Caco-2 (cell line): ENCODE measurements at places on chromosomes 6 and 20. TPM values are rescaled to one million over a fixed set of nuclear protein-coding genes. Genes with fewer than 3 reads are reported as not detected.

DNA sequence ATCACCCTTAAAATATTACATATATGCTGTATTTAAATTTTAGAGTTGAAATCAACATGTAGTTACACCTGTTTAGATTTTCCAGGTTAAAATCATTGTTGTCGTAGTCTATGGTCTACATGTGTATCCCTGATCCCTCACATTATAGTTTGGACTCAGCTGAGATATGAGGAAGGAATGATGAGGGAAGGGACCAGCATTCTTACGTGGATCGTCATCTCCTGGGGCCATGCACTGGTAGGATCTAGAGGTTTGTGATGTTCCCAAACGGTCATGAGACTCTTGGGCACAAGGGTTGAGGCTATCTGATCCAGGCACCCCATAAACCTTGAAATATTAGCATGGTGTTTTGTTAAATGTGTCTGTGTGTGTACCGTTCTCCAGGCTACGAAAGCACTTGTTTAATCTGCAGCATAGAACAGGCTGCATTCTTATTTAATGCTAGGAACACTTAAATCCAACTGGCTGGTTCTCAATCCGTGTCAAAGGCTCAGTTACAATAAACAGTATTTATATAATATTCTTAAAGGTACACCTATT, 55.4 kb downstream of the IPCEF1 start:
- DNase-seq, result no peak

GRCh38 chr20:59435518-59435917, 135.1 kb downstream of the EDN3 start:
- no peak for DNase-seq

DNA sequence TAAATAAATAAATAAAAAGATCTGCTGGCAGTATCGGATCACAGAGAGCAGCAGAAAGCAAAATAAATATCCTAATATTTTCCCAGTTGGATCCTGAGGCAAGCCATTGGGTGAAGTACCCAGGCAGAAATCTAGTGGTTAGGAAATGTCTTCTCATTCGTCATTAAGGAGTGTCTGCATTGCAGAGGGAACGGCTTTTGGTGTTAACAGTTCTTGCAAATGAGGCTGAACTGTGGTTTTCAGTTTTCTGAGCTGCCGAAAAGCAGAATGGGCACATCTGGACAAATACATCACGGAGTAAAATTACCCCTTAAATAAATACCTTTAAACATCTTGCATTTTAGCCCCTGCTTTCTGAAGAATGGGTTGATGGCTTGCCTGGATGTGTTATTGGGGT, 82.3 kb upstream of the MPC1 start:
- DNase-seq, result no peak

DNA sequence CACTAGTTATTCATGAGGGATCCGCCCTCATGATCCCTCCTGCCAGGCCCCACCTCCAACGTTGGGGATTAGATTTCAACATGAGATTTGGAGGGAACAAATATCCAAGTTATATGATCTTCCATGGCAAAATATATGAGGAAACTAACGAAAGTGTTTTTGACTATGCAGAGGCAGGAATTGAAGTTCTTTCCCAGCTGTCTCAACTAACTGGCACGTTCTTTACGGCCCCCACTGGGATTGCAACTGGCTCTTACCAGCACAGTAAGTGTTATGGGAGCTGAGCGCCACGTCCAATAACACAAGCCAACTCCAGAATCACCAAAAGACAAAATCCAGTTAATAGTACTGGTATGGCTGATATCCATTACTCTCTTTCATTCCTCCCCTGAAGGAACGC, 66.6 kb downstream of the ECT2L start:
- no peak for DNase-seq

DNA sequence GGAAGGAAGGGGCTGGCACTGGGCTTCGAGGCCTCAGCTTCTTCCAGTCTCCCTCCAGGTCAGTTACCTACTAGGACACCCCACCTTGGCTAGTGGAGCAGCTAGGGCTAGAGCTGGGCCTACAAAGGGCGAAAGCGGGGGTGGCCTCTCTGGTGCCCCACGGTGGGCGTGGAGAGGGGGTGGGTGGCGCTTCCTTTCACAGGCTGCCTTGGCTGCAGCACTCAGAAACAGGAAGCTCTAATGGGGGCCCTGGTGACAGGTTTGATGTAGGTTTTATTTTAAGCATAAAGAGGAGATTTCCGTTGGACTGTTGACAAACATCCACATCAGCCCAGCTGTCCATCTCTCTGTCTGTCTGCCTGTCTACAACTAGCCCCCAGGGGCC, 13.4 kb downstream of the FAM110A start:
- no peak for DNase-seq

DNA sequence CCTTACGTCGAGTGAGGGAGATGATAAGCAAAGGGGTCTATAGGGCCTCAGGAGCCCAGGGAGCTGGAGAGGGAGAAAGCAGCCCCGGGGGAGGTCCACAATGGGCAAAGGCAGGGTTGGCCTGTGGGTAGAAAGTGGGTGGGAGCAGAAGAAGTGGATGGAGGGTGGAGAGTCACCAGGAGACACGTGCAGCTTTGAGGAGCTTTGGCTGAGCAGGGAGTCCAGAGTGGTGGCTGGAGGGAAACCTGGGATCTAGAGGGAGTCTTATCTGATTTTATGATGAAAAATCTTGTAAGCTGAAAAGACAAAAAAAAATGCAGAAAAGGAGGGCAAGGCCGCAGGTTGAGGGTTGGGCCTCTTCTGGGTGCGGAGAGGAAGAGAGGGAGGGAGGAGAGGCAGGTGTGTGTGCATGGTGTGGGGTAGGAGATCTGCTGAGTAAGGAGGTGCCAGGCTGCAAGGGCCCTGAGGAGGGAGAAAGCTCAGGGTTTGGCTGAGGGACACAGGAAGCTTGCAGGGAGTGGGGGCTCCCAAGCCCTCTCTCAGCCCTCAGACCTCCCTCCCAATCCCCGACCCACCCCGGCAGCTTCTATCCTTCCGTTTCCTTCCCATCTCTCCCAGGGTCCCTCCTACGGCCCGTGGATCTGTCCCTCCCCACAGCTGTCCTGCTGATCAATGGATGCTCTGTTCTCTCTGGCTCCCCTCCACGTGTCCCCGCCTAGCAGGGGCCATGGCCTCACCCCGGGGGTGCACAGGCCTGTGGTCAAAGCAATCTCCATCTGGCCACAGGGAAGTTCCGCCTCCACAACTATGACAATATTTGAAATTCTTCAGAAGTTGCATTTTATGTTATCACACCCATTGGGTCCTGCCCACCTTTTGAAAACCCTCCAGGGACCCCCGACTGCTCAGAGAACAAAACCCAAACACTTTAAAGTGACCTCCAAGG, 17.1 kb upstream of the BPI start:
- peak; percentile 38 for DNase-seq

DNA sequence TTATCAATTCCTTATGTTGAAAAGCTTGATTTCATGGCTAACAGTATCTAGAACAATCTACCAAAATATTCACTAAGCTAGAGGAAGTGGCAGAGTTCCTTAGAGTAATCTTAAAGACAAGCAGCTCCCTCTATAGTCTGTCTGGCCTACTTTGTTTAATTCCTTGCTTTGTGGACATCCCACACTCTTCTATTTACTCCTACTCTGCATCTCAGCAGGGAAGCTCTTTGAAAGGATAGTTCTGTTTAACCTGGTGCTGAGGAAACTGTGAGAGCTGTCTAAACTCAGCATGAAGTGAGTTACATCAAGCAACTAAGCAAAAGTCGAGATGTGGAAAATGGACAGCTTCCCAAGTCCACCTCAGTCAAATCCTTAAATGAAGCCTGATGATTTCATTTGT, 4.3 kb downstream of the REV3L start:
- no peak for DNase-seq

DNA sequence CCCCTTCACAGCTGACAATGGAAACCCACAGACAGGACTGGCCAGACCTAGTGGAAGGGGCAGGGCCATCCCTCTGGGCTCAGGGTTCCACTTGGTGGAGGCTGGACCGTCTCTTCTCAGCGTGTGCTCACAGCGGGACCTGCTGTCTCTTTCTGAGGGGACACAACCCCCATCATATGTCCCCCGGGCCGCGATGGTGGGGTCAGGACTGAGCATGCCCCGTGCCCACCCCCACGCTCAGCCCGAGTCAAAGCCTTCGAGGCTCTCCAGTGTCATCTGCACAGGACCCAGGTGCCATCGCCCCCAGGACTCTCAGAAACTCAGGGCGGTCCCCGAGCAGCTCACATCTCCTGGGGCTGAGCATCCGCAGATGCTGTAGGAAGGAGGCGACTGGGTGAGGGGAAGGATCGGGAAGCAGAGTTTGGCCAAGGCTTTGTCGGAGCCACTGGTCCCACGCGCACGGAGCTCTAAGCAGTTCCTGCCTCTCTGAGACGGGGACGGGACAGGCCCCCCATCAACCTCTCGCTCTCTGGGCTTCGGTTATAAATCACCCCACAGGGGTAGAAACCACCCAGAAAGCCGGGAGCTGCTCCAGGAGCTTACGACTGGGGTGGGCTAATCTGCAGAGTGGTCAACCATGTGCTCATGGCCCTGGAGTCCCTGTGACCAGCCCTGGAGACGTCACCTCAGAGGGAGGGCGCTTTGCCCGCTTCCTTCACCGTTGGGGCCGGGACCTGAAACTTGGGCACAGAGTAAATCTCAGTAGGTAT, 183.4 kb upstream of the SULF2 start:
- no peak for DNase-seq

DNA sequence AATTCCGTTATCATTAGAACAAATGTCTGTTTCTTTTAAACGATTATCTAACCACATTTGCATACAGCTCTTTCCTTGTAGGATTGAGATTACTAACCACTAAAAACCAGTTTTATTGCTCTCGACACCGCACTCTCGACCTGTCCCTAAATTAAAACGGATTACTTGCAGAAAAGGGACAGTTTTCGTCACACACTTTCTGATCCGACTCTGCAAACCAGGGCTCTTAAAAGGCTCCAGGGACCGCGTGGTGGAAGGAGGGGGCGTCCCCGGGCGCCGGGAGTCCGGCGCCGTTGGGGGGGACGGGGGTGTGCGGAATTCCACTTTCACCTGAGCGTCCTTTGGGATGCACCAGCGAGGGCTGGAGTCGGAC, 731 bp downstream of the MAK start:
- DNase-seq, result peak; percentile 24

DNA sequence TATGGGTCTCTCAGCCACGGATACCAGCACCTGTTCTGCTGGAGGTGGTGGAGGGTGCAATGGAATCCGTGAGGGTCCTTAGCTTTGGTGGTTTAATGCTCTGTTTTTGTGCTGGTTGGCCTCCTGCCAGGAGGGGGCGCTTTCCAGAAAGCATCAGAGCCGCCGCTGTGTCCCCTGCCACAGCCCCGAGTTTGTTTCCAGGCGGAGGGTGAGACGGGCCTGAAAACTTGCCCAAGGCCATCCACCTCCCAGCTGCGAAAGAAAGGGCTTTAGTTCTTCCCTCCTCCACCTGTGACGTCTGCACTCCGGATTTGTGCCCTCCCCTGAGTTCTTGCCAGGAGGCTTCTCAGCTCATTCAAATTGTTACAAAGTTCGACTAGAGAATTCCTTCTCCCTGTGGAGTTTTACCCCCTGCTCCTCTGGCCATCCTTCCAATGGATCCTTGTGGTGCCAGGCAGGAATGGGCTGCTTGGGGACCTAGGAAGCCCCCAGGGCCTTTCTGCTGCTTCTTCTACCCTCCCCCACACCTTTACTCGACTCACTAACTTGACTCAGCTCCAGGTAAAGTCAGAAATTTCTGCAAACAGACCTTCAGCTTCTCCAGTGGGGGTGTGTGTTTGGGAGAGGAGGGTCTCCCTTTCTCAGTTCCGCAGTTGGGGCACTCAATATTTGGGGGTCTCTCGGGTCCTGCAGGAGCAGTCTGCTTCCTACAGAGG, 873.7 kb downstream of the KIF16B start:
- peak; percentile 78 for DNase-seq

- no peak for DNase-seq
These were observed 23.7 kb downstream of the PLCB1 start for GRCh38 chr20:8155812-8156211.

DNA sequence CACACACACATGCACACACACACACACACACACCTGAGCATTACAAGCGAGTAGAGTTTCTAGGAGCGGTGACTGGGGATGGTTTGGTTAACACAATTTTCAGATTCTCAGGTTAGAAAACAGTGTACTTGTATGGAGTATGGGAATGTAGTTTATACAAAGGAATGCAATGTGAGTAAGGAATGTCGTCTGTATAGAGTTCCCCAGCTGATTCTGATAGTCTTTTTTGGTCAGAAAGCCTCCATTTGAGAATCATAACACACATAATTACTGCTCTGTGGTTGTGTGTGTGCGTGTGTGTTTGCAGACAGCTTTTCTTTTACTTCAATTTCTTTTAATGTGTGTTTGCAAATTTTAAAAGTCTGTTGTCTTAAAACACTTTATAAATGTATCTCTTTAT, 93.2 kb downstream of the MYO6 start:
- DNase-seq, result no peak

GRCh38 chr6:11039040-11039439, 5.1 kb downstream of the ELOVL2 start:
- DNase-seq, result no peak

DNA sequence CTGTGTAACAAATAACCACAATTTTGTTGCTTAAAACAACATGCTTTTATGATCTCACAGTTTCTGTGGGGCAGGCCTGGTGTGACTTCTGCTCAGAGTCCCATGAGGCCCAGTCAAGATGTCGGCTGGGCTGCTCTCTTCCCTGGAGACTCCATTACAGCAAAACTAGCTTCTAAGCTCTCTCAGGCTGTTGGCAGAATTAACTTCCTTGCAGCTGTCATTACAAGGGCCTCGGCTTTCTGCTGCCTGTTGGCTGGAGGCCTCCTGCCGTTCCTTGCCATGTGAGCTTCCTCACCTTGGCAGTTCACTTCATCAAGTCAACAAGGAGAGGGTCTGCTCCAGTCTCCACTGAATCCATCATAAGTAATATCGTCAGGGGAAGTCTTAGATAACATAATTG, 659.2 kb downstream of the PRKN start:
- DNase-seq, result no peak

DNA sequence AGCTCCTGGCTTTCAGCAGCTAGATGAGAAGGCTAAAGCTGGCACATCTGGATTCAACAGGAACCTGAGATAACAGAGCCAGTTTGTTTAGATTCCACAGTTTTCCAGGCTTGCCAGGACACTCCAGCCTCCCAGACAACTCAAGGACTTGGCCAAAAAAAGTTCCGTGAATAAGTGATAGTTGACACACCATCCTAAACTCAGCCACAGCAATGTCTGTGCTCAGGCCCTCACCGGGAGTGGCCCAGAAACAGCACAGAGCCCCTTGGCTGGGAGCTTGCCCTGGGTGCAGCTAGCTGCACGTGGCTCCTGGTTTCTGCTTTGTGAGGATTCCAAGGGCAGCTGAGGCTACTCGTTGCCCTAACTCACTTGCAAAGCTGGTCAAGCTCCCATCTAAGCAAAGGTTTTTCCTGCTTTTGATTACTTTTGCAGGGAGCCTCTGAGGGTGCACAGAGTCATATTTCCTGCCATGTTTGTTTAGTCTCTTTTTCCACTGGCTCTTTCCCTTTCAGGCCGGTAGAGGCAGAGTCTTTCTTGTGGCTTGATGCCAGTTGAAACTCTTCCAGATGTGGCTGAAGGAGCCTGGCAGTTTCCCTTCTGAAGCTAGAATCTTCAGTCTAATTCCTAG, 118.3 kb upstream of the ECI2 start:
- DNase-seq, result no peak

Gene GGTLC1
- total RNA-seq, result 0.68 and 1.3 TPM in 2 replicates

Gene SOX12
- 13.9 and 14.7 TPM in 2 replicates for total RNA-seq

Gene AK9
- 3.4 and 4.4 TPM in 2 replicates for total RNA-seq

Gene ZNF391
- 5.0 TPM in 2 replicates for total RNA-seq

Gene PCMTD2
- 79.5 and 101 TPM in 2 replicates for total RNA-seq

Gene EDN3
- 26.8 and 41.8 TPM in 2 replicates for total RNA-seq

Gene TMEM200A
- total RNA-seq, result 15.6 and 16.3 TPM in 2 replicates

Gene OR12D3
- not detected in 2 replicates for total RNA-seq

Gene PLEKHG1
- total RNA-seq, result 32.8 and 35.0 TPM in 2 replicates

Gene ADGB
- not detected in 2 replicates for total RNA-seq

Gene SLC4A11
- total RNA-seq, result 8.6 and 9.5 TPM in 2 replicates

Gene SYTL3
- total RNA-seq, result 0.86 and 1.1 TPM in 2 replicates
